Myocyte (in vitro differentiated cells): ENCODE measurements at places on chromosomes 4 and X.

- DNase-seq = peak; percentile 90
Observed at GRCh38 chr4:150078041-150078578, at the start of gene DCLK2. Gene DCLK2, plus strand, starts transcription at chr4:150078445. Its CDS starts 583 bp downstream, at chr4:150079028.

GRCh38 chrX:115408771-115409400 is 119.4 kb downstream of the LUZP4 start:
- DNase-seq = no peak

DNA sequence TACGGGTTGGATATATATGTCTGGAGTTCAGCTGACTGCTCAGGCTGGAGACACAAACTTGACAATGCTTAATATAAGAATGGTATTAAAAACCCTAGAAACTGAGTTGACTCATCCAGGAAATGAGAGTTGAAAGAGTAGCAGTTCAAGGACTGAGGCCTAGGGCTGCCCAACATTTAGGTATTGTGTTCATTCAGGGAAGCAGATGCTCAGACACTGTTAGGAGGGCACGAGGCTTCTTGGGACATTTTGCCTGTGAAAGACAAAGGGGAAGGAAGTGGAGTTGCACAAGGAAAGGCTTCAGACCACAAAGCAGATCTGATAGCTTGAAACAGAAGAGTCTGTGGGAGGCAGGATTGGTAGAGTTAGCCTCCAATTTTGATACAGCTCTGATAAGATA is 52.0 kb upstream of the HS3ST1 start:
- no peak for DNase-seq

DNA sequence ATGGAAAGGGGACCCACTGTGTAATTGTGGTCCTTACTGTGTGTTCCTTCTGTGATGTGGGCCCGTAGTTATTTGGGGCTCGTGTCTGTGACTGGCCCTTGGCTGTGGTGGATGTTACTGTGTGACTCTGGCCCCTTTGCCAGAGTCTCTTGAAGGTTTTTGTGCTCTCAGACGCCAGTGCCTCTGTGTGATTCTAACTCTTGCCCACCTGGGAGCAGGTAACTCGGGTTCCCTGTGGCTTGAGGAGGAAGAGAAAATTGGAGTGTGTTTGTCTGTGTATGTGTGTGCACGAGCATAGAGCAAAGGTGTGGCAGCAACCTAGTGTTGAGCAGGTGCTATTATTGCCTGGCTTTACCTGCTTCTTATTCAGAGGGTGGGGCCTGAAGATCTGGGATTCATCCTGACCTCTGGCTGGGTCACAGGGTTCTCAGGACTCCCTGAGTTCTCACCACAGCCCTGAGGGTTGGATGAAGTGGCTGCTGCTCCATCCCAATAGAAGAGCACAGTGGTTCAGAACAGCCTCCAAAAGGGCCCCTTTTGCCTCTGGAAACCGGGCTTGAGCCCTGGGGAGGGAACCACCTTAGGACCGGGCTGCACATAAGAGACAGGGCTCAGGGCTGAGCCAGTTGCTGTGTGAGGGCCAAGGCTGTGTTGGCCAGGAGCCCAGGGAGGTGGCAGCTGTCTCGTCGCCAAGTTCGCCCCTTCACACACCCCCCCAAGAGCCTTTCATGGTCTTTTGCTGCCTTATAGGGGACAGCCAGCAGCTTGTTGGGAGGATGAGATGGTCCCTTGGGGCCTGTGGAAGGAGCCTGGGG is 1.3 kb downstream of the RBM10 start:
- peak; percentile 14 for DNase-seq

- no peak for DNase-seq
Observed at GRCh38 chr4:162523171-162523570, 359.4 kb upstream of the FSTL5 start.

DNA sequence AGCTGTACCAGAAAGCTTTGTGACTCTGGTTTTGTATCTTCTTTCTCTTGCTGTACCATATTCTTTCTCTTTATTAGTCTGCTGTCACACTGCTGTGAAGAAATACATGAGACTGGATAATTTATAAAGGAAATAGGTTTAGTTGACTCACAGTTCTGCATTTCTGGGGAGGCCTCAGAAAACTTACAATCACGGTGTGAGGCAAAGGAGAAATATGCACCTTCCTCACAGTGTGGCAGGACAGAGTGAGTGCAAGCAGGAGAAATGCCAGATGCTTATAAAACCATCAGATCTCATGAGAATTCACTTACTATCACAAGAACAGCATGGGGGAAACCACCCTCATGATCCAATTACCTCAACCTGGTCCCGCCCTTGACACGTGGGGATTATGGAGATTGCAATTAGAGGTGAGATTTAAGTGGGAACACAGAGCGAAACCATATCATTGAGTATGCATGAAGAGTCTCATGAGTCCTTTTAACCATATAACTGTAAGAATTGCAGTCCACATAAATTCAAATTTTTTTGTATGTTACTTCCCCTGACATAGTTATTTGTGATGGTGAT is 67.4 kb upstream of the INPP4B start:
- no peak for DNase-seq

DNA sequence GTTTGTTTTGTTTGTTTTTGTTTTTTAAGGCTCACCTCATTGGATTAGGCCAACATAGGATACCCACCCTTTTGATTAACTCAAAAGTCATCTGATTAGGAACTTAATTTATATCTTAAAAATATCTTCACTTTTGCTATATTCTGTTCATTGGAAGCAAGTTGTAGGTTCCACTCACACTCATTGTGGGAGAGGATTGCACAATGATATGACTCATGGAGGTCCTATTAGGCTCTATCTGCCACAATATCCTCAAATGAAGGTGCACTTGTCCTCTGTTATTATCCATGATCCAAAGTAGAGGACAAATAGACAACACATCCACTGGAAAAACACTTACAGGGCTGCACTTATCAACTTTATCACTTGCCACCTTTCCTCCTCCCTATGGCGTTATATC is 60.5 kb upstream of the ADAMTS3 start:
- DNase-seq = no peak

DNA sequence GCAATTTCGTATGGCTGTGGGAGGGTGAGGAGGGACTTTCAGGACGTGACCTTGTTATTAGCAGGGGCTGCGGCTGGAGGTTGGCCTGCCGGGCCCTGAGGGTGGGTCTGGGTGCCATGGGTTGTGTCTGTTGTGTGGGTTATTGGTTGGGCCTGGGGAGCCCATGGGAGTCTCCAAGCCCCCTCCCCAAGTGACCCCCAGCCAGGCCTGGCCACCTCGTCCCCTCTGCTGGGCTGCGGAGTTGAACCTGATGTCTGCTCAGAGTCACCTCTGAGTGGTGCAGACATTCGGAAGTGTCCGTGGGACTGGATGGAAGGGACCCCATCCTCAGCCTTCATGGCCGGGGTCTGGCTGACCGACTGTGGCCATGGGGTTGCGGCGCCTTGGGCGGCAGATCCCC is 67.7 kb downstream of the TRMT44 start:
- DNase-seq = no peak

- no peak for DNase-seq
Observed at GRCh38 chr4:85474356-85474755, 594 bp upstream of the ARHGAP24 start.

GRCh38 chr4:170672381-170672965 is 582.7 kb upstream of the AADAT start:
- no peak for DNase-seq

GRCh38 chrX:39491548-39492297 is 606.0 kb downstream of the BCOR start:
- DNase-seq = no peak

- no peak for DNase-seq
Observed at GRCh38 chr4:19187096-19187495, 1064.6 kb upstream of the SLIT2 start.

GRCh38 chr4:173801361-173801760 is 271.3 kb upstream of the HAND2 start:
- DNase-seq = no peak

- no peak for DNase-seq
Observed at GRCh38 chrX:4588893-4589292, 875.4 kb upstream of the PRKX start.

- DNase-seq = no peak
Observed at GRCh38 chr4:97762115-97762512, 381.2 kb downstream of the STPG2 start.

- peak; percentile 76 for DNase-seq
Observed at GRCh38 chr4:159655547-159655946, 552.7 kb downstream of the RAPGEF2 start.

- DNase-seq = no peak
Observed at GRCh38 chr4:5391492-5391891, 316.9 kb downstream of the EVC2 start.

GRCh38 chr4:169159624-169160171 is 111.1 kb downstream of the SH3RF1 start:
- no peak for DNase-seq

DNA sequence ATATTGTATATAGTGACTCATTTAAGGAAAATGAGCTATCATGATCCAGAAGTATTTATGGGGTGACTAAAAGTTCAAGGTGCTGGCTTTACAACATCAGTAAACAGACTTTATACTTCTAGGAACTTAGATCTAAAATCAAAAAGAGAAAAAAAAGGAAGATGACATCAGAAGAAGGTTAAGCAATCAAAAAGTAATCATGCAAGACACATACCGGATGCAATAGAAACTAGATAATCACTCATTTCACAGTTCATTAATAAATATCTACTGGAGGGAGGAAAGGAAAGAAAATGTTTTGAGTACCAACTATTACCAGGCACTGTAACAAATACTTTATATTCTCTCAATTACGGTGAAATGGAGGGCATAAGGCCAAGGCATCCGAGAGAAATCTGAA is 276.4 kb downstream of the SPRY1 start:
- DNase-seq = no peak

DNA sequence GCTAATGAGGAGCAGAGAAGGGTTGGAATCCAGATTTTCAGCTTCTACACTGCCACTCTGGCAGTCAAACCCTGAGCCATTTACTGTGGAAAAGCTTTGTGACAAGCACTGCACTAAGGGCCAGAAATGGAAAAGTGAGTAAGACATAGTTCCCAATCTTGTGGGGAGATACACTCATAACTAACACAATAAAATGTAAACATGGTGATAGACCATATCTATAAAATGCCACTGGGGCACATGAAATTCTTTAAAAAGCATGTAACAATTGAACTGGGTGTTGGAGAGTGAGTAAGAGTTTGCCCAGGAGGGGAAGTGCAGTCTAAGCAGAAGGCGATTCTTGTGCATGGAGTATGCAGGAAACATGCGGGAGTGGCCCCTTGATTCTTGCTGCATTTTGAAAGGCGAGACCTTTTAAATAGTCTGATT is 32.0 kb upstream of the ANXA5 start:
- DNase-seq = peak; percentile 25

- no peak for DNase-seq
Observed at GRCh38 chr4:55725057-55725456, 89.0 kb upstream of the NMU start.

GRCh38 chr4:107561481-107561880 is 158.6 kb downstream of the PAPSS1 start:
- no peak for DNase-seq

- DNase-seq = no peak
Observed at GRCh38 chrX:15177316-15177715, 92.6 kb downstream of the ASB9 start.

GRCh38 chrX:103800318-103800717 is 23.7 kb downstream of the PLP1 start:
- DNase-seq = no peak

DNA sequence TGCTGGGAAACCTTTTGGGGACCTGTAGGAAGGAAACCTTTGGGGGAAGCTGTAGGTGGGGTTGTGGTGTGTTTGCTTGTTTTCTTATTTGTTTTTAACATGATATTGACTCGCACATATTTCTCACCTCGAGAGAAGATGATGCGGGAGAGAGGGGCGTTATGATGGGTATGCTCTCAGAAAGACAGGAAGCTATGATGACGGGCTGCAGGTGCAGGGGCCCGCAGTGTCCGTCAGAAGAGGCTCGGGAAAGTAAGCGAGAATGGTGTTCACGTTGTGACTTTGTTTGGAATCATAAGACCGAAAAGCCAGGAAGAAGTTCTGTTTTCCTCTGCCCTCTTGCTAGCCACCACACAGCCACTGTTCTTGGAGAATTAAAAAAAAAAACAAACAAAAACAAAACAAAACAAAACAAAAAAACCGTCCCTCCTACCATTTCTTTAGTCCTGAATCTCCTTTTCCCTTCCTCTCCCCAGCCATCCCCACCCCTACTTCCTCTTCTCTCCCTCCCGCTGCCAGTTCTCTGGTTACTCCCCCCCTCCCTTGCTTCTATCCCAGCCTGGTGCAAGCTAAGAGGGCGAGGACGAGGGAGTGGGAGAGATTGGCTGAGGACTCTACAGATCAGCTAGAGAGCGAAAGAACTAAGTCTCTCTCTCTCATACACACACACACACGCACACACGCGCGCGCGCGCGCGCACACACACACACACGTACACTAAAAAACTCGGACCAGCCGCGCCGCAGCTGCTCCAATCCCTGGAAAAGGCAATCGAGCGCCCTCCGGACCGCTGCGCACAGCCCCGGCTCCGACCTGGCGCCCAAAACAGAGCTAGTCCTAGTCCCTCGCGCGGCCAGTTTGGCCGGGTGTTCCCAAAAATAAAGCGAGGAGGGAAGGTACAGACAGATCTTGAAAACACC is at the start of gene BMP3:
Gene BMP3, plus strand, starts transcription at position 648 of the 920 bp plus-strand sequence. CDS start 577 bp downstream, outside the sequence.
- DNase-seq = no peak

DNA sequence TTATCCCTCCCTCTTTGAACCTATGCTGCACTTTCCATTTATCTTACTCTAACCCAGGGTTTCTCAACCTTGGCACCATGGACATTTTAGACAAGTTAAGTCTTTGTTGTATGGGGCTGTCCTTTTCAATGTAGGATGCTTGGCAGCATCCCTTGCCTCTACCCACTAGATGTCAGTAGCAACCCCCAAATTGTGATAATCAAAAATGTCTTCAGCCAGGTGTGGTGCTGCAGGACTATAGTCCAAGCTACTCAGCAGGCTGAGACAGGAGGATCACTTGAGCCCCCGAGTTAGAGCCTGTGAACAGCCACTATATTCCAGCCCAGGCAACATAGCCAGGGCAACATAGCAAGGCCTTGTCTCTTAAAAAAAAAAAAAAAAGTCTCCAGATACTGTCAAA is 7.0 kb downstream of the LRCH2 start:
- peak; percentile 1 for DNase-seq

DNA sequence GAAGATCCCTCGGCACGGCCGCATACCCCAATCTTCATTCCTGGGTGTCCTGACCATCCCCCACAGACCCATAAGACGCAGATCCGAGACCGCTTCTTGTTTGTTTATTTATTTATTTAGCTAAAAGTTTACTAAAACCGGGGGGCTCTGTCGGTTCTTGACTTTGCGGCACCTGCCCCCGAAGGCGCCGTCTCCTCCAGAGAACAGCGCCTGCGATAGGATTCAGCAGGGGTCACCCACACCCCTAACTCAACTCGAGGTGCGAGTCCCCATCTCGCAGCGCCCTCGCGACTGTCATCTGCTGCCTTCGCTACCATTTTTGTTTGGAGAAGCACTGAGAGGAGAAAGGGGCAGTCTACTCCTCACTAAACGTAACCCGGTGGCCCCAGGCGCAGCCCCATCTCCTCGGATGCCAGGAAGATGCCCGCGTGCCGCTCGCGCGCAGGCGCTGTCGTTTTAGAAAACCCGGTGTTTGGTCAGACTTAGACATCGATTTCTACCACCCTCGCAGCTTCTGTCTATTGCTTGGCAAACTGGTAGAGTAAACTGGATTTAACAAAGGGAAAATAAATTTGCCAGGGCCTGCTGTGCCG is 18.9 kb upstream of the GPR101 start:
- no peak for DNase-seq

GRCh38 chr4:154779362-154779947 is 1.6 kb upstream of the RBM46 start:
- peak; percentile 29 for DNase-seq

GRCh38 chr4:155402941-155403340 is 26.2 kb upstream of the MAP9 start:
- no peak for DNase-seq
